ENCODE measurements at places on chromosomes 13 and 19. TPM values are rescaled to one million over a fixed set of nuclear protein-coding genes. Genes with fewer than 3 reads are reported as not detected.

GRIN2D gene
- total RNA-seq = 0.26 TPM

BSPH1 gene
- not detected for total RNA-seq

FCGBP gene
- 0.76 TPM for total RNA-seq

CADM4 gene
- 0.26 TPM for total RNA-seq

LRRC4B gene
- total RNA-seq = not detected
